NCI-H446 treated with DMSO at 0.1 percent for 48 hours (cell line): ENCODE measurements at places on chromosomes 1 and 21.
A peak's percentile ranks its signal among the peaks of the same experiment; 100 is the strongest.

DNA sequence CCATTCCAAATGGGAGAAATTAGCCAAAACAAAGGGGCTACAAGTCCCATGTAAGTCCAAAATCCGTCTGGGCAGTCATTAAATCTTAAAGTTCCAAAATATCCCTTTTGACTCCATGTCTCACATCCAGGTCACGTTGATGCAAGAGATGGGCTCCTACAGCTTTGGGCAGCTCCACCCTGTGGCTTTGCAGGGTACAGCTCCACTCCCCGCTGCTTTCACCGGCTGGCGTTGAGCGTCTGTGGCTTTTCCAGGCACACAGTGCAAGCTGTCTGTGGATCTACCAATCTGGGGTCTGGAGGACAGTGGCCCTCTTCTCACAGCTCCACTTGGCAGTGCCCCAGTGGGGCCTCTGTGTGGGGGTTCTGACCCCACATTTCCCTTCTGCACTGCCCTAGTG, 130.2 kb downstream of the TPR start:
- no peak for DNase-seq

- no peak for DNase-seq
These were observed 221.3 kb downstream of the TOMM20 start for GRCh38 chr1:234907208-234907939.

DNA sequence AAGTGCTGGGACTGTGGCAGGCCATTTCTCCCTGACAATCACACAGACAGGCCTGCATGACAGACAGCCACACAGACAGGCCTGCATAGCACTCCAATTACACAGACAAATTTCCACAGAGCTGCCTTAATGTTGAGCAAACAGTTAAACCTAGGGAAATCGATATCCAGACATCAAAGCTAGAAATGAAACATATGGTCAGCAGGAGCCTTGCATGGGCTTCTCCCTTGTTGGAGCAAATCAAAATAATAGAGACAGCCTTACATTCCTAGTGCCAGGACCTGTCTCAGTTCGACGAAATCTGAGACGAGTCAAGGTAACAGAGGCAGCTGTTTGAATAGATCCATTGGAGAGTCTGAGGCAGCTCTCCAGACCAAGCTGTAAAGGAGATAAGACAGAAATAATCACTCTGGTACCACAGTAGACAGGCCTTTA, 42.4 kb downstream of the OLFML3 start:
- DNase-seq = no peak

GRCh38 chr1:224054611-224055010, 59.3 kb upstream of the FBXO28 start:
- DNase-seq = no peak

- DNase-seq = no peak
These were observed 8.5 kb downstream of the CAMK2N1 start for GRCh38 chr1:20477348-20478056.

DNA sequence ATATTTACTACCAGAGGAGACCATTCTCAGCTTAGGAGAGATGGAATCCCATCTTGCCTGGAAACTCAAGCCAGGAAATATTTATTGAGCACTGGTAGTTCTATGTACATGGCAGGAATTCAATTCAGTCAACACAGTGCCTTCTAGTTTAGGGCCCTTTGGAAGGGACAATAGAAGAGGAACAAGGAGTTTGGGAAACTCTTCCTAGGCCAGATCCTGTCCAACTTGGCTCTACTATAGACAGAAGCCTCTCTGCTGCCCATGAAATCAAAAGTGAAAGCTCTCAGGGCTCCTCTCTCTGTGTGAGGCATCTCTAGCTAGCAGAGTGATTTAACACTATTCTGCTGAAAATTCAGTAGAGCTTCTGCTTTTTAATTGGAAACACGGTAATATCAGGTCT, 244.6 kb upstream of the MAP1LC3C start:
- DNase-seq = peak; percentile 84

DNA sequence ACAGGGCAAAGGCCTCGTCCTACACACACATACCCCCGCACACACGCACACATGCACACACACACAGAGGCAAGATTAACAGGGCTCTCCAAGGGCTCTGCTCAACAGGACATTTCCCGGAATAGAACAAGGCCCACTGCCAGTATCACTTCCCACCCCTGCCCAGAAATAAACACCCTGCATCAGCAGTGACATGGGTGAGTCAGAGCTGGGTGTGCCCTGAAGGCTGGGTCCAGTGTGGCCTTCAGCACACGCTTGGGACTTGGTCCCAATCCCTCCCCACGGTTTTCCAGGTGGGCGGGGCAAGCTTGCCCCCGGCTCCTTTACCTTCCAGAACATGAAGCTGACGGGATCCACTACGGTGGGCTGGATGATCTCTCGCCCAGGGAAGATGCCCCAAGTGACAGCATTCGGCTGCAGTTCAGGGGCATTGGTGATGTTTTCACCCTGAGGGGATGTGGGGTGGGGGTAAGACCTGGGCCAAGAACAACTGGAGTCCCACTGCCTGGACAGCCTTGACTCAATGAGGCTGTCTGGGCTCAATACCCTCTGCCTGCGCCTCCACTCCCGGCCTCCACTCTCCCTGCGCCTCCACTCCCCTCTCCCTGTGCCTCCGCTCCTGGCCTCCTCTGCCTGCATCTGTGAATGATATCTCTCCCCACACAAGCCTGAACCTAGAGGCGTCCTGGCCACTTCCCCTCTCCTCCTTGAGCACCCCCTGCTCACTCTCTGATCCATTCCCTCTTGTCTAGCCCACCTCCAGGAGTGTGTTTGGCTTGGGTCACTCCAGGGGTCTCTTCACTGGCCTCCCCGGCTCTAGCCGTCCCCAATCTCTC, 14.7 kb downstream of the MTHFR start:
- DNase-seq = no peak

GRCh38 chr1:209010475-209011230, 572.9 kb upstream of the CAMK1G start:
- DNase-seq = no peak

GRCh38 chr1:173168941-173169340, 38.2 kb downstream of the TNFSF4 start:
- DNase-seq = no peak

DNA sequence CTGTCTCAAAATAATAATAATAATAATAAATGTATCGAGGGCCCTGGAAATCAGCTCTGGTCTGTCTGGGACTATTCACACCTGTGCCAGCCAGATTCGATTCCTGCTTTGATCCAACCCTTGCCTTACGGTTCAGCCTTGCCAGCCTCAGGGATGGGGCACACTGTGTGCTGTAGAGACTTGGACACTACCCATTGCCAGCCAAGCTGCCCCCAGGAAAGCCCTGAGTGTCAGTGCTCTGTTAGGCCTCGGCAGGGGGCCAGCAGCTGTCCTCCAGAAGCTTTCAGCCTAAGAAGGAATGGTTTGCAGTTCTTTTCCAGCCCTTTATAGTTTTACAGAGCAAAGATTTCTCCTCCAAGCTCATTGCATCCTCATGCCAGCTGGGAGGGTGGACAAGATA, 96.2 kb upstream of the RUNX3 start:
- no peak for DNase-seq

- DNase-seq = no peak
These were observed 4.5 kb downstream of the PLXNA2 start for GRCh38 chr1:208239473-208240381.

DNA sequence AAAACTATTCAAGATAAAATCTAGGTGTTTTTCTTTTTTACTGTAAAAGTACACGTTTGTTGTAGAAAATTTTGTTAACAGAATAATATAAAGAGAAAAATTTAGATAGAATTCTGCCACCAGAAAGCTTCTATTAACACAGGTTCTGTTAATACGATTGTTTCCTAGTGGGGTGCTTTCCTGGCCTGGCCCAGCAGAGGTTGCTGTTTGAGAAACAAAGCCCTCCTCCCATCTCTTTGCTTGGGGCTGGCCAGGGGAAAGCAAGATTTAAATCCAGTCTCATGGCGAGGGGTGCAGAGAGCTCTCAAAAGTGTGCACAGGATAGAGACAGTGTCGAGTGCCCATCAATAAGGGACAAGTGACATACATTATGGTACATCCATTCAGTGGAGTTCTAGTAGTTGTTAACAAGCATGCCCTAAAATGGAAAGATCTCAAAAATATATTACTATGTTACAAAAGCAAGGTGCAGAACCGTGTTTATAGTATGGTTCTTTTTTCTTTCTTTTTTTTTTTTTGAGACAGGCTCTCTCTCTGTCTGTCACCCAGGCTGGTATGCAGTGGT, 14.6 kb upstream of the ACBD3 start:
- no peak for DNase-seq

- no peak for DNase-seq
These were observed 261.5 kb downstream of the GPATCH2 start for GRCh38 chr1:217369271-217369981.

DNA sequence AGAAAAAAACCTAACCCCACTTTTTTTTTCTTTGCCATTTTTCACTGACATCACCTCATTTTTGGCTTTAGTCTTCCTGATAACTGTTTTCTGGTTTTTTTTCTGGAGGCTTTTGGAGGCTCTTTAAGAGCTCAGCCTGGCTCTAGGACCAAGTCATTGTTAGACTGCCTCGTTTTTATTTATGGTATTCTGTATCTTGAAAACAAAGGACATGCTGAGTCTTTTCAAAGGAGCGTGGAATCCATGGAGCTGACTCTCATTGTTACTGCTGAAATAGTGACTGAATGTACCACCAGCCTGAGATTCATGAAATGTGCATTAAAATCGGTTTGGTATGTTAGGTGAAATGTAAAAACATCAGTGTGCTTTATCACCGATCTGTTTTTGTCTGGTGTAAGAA, 28.0 kb downstream of the RASAL2 start:
- no peak for DNase-seq

DNA sequence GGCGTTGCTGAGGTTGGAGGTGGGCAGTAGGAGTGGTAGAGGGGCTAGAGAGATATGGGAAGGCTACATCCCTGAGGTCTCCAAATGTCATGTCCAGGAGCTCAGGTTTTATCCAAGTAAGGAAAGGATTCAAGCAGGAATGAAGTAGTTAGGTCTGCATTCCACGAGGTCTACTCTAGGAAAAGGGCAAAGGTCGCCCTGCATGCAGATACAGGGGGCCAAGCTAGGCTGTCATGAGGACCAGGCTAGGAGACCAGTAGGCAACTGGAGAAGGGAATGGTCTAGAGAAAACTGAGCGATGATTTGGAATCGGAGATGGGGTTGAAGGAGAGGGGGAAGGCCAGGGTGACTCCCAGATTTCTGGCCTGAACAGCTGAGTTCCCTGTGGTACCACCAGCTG, 48.7 kb downstream of the IRF2BP2 start:
- no peak for DNase-seq

- DNase-seq = no peak
These were observed 17.9 kb downstream of the LHX8 start for GRCh38 chr1:75152092-75152491.

- DNase-seq = no peak
These were observed 14.8 kb upstream of the ETS2 start for GRCh38 chr21:38790961-38791360.

DNA sequence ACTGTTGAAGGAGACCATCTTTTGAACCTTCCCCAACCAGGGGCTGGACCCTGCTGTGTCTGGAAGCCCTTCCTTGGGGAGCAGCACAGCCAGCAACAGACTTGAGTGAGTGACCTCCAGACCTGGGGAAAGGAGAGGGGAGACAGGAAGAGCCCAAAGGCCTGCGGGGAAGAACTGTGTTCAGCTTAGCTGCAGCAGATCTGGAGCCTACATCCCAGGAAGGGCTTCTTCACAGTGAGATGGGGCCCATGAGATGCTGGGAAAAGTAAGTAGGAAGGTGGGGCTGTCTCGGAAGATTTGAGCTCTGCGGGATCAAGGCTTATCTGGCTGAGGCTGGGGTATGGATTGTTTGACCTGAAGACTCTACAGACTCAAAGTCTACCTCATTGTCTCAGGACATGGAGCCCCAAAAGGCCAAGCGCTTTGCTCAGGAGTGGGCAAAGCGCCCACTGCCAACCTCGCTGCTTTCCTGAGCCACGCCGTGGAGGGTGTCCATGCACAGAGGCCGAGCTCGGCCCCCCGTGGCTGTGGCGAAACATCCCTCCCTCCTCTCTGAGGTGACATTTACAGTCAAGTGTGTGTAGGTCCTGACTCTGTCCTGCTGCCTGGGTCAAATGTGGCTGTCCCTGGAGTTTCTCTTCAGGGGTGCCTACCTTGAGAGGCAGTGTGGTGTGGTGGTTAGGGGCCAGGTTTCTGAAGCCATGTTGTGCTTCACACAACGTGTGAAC, 24.5 kb downstream of the SPOCD1 start:
- DNase-seq = no peak

GRCh38 chr1:172473302-172473701, 29.4 kb upstream of the PIGC start:
- DNase-seq = no peak

DNA sequence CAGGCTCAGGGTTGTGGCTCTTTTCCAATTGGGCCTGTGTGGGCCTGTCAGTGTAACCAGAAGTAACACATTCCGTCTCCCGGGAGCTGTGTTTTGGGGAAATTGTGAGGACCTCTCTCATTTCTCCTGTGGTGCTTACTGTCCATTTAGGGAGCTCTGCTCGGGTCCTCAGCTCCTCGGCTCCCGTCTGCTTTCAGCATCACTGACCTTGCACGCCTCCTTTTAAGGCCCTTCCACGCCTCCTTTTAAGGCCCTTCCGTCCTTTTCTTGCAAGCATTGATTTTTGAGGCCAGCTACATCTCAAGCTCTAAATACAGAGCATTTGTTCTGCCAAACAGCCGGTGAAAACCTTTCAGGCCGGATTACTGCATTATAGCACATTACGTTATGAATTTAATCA, 9.7 kb downstream of the CA6 start:
- DNase-seq = no peak

- DNase-seq = no peak
These were observed 45.2 kb downstream of the CLIC4 start for GRCh38 chr1:24790490-24790889.
